ENCODE measurements at places on chromosomes 11 and 22. TPM values are rescaled to one million over a fixed set of nuclear protein-coding genes. Genes with fewer than 3 reads are reported as not detected.

SLC22A25 gene
- total RNA-seq: not detected

OTUB1 gene
- 53.3 TPM for total RNA-seq

C11orf16 gene
- not detected for total RNA-seq

SAA4 gene
- total RNA-seq: not detected

PRPF19 gene
- total RNA-seq: 90.8 TPM

DEFB131B gene
- total RNA-seq: not detected

IL10RA gene
- total RNA-seq: not detected

FOLH1 gene
- total RNA-seq: 0.40 TPM

KCNJ11 gene
- total RNA-seq: 0.13 TPM

MS4A3 gene
- not detected for total RNA-seq

CHST1 gene
- total RNA-seq: 58.4 TPM

SPON1 gene
- total RNA-seq: not detected

PRSS23 gene
- 282 TPM for total RNA-seq

OR8G1 gene
- total RNA-seq: not detected

OR52N4 gene
- total RNA-seq: not detected

TIGD3 gene
- total RNA-seq: 0.14 TPM

MUC6 gene
- not detected for total RNA-seq

C11orf87 gene
- not detected for total RNA-seq

IFITM10 gene
- total RNA-seq: not detected
